ENCODE measurements at places on chromosomes 12 and 14. TPM values are rescaled to one million over a fixed set of nuclear protein-coding genes. Genes with fewer than 3 reads are reported as not detected.

DNA sequence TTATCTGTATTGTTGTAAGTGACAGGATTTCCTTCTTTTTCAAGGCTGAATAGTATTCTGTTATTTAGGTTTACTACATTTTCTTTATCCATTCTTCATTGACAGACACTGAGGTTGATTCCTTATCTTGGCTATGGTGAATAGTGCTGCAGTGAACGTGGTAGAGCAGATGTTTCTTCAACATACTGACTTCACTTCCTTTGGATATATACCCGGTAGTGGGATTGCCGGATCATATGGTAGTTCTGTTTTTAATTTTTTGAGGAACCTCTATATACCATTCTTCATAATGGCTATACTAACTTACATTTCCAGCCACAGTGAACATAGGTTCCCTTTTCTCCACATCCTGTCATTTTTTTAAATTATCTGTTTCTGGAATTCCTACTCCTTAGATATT, 21.8 kb downstream of the DERA start:
- no peak overlapping the region for H3K27ac ChIP-seq
- H3K27me3 ChIP-seq, result no peaks in the 10 kb centered on the region
- DNase-seq, result no peak
- no peaks in the 10 kb centered on the region for H3K36me3 ChIP-seq
- H3K4me3 ChIP-seq, result no peak overlapping the region
- H3K4me1 ChIP-seq, result peaks cover 11% of the 10 kb centered on the region

GRCh38 chr12:14554281-14555007, 13.2 kb downstream of the PLBD1 start:
- no peaks in the 10 kb centered on the region for H3K36me3 ChIP-seq
- no peak overlapping the region for H3K27ac ChIP-seq
- peaks cover 7% of the 10 kb centered on the region for H3K27me3 ChIP-seq
- no peak overlapping the region for H3K4me3 ChIP-seq

- H3K27me3 ChIP-seq, result no peaks in the 10 kb centered on the region
- no peak for DNase-seq
- no peak overlapping the region for H3K4me3 ChIP-seq
- H3K36me3 ChIP-seq, result no peaks in the 10 kb centered on the region
- peaks cover 9% of the 10 kb centered on the region for H3K4me1 ChIP-seq
Measured at GRCh38 chr12:76568888-76569551, 9.4 kb upstream of the OSBPL8 start.

VRTN gene
- total RNA-seq, result not detected

MIP gene
- total RNA-seq, result not detected

FLVCR2 gene
- not detected for total RNA-seq

Data from Karpas-422 (cell line).